ENCODE measurements at places on chromosomes 4 and X.

DNA sequence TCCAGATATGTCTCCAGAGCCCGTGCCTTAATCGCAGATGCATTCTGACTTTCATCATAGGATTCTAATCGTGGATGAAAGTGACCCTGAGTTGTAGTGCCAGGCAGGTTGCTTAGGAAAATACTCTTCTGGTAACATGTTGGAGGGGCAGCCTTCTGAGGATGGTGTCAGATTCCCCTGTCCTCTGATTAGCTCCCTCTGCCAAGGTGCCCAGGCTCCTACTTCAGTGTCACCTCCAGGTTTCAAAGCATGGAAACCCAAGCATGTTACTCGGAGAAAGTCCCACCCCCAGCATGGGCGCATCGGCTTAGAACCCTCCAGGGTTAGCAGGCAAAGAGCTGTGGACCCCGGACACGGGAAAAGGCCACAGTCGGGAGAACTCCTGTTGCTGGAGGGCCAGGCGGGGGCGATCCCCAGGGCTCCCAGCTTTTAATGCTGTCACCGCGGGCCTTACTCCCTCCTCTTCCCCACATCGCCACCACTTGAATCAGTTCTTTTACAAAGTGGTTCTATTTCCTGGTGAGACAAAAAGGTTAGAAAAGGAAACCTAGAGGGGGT lies 44.5 kb downstream of the TRIM2 start:
- DNase-seq, result no peak

DNA sequence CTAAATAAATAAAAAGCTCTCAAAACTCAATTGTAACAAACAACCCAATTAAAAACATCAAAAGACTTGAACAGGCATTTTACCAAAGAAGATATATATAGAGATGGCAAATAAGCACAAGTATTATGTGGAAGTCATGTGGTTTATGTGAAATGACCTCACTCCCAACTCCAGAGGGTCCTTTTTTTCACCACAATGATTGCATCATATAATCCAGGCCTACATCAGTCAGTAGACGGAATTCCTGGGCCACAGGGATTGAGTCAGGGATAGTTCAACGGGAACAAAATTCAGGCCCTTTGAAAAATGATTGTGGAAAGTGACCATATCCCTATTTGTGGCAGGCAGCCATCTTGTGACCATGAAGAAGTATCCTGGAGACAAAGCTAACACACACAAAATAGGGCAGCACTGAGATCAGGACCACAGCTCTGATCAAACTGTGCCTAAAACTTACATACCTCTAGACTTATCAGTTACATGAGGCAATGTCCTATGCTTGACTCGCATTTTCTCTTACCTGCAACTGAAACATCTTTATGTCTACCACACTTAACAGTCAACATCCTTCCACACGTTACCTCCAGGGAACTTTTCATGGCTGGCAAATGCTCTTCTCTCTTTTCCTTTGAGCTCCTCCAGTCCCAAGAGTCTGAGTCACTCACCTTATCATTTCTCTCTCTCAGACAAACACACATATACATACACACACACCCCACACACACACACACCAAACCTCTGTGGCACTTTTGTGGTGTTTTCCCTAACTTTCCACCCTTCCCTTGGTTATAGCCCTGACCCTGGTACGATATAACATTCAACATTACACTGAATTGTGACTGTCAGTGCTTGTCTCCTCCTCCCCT lies 113.5 kb downstream of the PHF8 start:
- no peak for DNase-seq

DNA sequence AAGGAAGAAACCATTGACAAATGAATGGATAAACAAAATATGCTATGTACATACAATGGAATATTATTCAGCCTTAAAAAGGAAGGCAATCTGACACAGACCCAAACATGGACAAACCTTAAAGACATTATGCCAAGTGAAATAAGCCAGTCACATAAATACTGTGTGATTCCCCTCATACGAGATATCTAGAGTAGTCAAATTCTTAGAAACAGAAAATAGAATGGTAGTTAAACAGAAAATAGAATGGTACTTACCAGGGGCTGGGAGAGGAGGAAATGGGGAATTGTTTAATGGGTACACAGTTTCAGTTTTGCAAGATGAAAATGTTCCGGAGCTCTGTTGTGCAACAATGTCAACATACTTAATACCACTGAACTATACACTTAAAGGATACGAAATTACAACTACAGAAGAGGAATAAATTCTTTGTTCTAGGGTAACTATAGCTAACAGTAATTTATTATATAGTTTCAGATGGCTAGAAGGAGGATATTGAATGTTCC lies 47.8 kb upstream of the DUSP21 start:
- DNase-seq, result no peak

- no peak for DNase-seq
Measured at GRCh38 chr4:175386776-175387507, 425.1 kb downstream of the GPM6A start.

DNA sequence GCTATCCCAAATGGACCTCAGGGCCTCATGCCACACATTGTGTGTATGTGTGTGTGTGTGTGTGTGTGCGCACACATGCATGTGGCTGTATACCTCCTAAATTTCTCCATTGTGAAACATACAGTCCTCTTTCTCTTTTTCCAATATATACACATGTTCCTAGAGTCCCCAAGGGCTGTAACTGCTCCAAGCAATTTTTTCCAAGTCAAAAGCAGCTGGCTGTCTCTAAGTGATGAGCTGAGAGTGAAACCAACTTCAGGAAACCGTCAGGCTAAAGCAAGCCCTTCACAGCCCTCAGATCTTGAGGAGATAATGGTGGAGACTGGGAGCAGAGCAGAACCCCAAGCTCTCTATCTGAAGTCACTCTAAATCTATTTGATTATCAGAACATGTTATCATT lies 496.1 kb upstream of the DIPK2B start:
- no peak for DNase-seq

- no peak for DNase-seq
Measured at GRCh38 chr4:85783483-85783882, 308.5 kb downstream of the ARHGAP24 start.

- DNase-seq, result no peak
Measured at GRCh38 chrX:131831185-131831520, 191.9 kb upstream of the STK26 start.

DNA sequence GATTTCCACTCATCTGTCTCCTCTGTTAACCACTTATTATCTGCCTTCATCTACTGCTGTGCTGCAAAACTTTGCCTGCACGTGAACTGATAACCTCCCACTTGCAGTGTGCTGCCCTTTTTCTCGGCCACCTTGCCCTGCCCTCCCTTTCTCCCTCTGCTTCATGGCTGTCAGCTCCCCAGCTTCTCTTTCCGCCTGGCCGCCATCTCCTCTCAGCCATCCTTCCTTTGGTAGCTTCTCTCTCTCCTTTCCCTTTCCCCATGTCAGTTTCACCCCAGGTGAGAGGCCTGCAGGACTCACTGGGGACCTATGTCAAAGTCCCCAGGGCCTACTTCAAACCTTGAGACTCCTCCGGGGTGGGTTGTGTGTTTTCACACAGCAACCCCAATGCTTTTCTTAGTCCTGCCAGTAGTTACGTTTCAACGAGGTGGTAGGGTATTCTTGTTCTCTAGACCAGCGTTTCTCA lies 6.6 kb downstream of the MSL3 start:
- no peak for DNase-seq

- no peak for DNase-seq
Measured at GRCh38 chrX:112826023-112826422, 14.6 kb downstream of the AMOT start.

- DNase-seq, result no peak
Measured at GRCh38 chr4:27973700-27974099, 1113.1 kb downstream of the STIM2 start.

DNA sequence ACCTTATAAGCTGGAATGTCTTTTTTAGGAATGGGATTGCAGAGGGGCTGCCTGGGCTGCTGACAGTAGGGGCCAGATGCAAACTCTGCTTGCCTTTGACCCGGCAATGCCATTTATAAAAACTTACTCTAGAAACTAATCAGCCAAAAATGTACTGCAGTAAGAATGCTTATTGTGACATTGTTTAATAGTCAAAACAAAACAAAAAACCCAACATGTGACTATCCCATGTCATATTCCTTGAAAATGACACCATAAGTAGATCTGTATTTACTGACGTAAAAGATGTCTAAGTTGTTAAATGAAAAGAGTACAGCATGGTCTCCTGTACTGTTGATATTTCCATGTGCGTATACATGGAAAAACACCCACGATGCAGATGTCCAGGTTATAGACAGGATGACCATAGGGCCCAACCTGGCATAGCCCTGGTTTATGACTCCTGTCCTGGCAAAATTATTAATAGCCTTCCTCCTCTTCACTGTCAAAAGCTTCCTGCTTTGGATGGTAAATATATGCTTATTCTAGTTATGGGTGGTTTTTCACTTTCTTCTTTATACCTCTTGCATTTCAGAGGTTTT lies 138.9 kb downstream of the PTTG2 start:
- DNase-seq, result no peak

DNA sequence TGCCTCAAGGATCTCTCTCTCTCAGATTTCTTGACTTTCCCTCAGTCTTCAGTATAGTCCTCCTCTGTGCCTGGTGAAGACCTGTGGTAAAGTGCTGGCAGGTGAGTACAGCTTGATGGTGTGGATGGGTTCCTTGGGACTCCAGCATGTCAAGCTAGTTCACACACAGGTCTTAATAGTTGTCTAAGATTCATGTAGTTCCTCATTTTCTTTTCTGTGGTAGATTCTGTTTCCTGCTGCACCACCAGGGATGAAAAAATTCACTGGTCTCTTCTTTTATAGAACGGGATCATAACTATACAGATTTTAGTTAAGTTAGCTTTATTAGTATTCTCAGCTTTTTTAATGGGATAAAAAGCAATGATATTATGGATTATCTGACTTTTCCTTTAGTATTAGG lies 32.5 kb upstream of the PAQR3 start:
- no peak for DNase-seq

DNA sequence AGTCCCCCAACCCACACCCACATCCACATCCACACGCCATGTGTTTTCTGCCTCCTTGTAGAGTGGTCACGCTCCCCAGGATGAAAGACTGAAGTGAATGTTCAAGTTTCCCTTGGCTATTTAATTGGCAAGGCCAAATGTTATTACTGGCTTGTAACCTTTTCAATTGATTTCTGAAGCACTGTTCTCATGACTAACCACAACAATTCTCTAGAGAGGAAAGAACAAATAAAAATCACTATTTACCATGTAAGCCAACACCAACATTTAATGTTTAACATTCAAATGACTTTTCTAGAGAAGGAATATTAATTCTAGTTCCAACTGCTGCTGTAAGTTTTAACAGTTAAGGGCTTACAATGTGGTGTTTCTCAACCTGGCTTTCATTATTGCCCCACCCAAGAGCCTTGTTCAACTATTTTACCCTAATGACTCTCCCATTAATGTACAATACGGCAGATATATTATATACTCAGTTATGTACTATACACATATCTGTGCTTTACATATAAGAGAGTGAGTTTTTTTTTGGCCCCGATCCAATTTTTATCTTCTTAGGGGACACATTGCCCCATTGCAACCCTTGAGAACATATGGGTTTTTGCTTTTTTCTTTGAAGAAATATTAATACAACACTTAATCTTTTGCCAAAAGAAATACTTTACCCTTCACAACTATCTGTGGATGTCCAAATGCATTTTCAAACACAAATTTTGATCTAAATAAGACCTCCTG lies 46.5 kb downstream of the RELL1 start:
- DNase-seq, result no peak

DNA sequence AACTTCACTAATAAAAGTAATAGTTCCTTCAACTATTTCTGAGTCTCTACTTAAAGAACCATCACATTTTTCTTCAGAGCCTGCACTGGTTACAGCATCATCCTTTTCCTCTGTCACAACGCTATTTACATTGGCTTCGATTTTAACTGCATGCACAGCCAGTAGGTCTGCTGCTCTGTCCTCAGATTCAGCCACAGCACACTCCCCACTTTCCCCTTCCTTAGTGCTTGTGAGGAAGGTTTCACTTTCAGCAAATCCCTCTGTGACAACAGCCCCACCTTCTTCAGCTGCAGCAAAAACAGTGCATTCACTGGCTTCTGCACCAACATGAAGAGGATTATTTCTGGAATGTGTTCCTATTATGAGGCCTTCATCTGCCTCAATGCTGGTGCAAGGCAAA lies 25.7 kb downstream of the BOD1L1 start:
- no peak for DNase-seq

DNA sequence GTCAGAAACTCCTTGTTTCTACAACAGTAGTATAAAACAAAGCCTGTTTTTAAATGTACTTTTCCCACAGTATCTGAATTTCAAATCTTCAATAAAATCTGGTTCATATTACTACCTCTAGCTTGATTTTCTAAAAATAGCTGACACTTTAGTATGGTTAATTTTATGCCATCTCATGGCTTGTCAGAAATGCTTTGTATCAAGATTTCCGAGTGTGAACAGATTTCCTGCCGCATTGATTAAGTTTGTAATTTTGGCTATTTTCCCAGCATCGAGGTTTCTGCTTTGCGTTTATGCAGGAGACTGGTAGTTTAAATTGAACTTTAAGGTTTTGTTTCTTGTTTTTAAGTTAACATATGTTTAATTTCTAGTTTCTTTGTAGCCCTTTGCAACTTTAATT lies 44.2 kb downstream of the CLCN3 start:
- no peak for DNase-seq

- DNase-seq, result no peak
Measured at GRCh38 chr4:140906993-140907962, 151.1 kb upstream of the TBC1D9 start.

DNA sequence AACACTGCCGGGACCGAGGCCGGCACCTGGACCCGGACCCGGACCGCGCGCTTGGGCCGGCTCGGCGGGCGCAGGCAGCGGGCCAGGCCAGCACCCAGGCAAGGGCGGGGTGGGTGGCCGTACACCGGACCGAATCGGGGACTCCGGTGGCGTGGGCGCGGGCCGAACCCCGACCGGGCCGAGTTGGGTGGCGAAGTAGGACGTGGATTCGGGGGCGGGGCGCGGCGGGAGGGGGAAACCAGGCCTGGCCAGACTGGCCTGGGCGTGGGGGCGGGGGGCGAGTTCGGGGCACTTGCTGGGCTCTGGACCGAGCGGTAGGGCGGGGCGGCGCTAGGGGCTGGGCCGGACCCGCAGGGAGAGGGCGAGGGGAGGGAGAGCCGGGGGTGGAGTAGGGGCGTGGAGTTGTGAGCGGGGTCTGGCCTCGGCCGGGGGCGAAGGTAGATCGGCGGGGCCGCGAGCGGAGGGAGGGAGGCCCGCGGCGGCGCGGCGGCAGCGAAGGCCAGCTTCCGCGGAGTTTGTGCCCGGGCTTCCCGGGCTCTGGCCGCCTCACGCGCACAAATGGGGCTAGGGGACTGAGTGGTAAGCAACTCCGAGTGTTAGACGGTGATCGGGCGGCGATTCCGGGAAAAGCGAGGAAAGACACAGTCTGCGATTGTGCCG lies 1.8 kb upstream of the BCORL1 start:
- no peak for DNase-seq

DNA sequence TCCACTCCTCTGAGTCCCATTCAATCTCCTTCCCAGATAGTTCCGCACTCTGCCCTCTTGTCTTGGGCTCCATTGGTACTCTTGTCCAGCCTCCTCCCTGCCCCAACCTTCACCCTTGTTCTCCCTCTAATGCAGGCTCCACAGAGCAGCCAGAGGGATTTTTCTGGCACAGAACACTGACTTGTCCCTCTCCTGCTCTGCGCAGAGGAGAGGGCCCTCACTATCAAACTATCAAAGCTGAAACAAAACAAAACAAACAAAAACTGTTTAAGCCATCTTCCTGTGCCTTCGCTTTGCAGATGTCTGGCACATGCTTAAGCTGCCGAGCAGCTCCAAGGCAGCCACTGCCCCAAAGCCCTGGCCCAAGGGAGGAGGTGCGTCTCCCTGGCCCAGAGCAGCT lies 2.9 kb downstream of the CNGA2 start:
- DNase-seq, result no peak
